ENCODE measurements at places on chromosomes 1 and 21.

- DNase-seq, result no peak
Observed at GRCh38 chr1:246785494-246786111, 61.4 kb downstream of the SCCPDH start.

DNA sequence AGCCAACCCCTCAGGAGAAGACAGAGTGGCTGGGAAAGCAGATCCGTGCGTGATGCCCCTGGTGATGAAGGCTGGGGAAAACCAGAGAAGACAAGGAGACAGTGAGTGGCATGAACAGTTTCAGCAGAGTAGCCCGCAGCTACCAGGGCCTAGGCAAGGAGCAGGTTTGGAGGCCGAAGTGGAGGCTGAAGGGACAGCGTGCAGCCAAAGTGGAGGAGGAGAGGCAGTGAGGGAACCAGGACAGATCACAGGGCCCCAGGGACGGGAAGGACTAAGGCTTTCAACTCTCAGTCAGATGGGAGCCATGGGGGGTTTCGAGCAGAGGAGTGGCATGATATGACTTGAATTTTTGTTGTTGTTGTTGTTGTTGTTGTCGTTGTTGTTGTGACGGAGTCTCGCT is 59.9 kb upstream of the SELENON start:
- DNase-seq, result no peak

- no peak for DNase-seq
Observed at GRCh38 chr1:42385283-42385682, 4.7 kb downstream of the RIMKLA start.

- DNase-seq, result no peak
Observed at GRCh38 chr1:113917400-113918082, 11.6 kb upstream of the HIPK1 start.

DNA sequence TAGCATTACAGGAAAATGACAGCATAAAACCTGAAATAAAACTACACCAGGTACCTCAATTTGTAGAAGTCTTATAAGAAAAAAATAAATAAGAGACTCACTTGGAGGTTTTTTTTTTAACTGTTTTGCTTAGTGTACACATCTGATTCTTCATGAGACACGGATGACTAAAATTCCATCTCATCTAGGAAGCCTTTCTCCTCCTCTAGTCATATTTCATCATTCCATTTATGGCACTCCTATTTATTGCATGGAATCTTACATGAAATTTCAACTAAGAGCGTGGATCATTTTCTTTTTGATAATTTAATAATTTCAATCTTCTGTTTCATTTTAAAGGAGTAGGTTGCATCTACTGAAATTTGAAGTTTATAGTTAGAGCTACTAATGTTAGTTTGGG is 1.6 kb upstream of the PTGS2 start:
- no peak for DNase-seq

GRCh38 chr1:35568975-35569395 is 4.1 kb upstream of the TFAP2E start:
- peak; percentile 21 for DNase-seq

DNA sequence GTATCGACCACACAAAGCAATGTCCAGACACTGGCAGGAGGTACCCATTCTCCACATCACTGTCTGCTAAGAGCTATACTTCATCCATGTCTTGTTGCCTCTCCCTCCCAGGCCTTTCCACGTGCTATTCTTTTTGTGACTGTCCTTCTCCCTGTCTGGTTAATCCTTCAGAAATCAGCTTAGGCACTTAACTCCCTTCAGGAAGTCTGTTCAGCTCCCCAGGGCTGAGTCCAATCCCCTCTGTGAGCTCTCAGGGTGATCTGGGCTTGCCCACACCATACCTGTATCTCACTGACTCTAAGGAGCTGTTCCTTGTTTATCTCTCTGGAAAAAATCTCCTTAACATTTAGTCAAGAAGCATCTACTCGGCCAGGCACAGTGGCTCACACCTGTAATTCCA is 69.4 kb downstream of the NID1 start:
- no peak for DNase-seq

DNA sequence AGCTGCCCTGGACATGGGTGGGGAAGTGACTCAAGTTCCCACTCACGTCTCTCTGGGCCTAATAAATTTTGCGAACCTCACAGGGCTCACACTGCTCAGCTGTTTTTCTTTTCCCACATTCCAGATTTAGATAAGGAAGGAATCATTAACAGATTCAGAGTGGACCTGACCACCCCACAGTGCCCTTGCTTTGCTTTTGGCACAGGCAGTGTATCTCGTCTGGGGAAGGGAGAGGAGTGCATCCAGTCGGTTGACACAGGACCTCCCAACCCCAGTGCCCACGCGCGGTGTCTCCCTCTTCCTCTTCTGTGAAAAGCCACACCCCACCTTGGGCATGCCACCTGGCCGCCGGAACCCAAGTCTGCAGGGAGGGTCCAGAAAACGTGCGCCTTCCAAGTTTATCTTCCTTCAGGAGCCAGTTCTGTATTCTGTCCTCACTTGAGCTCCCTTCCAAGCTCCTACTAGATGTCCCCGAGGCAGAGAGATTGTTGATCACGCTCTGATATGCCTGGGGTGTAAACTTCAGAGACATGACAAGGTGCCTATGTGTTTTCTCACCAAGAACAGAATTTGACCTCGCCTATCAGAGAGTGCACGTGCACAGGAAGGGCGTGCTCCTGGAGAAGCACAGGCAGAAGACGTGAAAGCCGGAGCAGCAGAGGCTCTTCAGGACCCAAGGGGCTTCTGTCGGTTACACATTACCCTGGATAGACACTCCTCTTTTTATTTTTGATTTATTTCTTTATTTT is 9.5 kb upstream of the SLC2A5 start:
- DNase-seq, result no peak

DNA sequence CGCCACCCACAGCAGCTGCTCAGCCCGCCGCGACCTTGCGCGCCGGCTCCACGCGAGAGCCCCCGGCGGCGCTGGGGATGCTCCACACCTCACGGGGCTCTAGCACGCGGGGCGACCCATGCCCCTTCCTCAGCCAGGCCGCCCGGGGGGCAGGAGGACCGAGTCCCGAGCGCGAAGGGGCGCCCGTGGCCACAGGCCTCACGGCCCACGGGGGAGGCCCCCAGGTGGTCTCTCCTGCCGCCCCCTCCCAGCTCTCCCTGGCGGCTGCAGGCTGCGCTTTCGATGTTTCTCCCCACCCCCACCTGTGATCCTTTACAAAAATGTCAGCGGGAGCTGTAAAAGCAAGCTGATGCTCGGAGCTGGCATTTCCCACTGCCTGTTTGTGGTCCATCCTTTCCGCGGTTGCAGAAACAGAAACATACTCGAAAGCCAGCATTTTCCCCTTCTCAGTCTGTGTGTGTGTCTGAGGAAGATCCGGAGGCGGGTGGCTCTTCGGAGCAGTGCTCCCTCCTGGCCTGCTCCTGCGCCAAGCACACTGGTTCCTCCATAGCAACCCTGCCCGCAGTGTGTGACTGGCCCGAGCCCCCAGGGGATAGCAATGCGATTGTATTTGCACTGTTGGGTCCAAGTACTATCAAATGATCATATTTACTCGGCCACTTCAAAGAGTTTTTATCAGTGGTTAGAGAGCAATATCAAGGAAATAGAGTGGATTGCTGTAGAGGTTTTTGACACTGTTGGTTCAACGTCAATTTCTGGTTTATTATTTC is 2.1 kb downstream of the KIF26B start:
- DNase-seq, result no peak

DNA sequence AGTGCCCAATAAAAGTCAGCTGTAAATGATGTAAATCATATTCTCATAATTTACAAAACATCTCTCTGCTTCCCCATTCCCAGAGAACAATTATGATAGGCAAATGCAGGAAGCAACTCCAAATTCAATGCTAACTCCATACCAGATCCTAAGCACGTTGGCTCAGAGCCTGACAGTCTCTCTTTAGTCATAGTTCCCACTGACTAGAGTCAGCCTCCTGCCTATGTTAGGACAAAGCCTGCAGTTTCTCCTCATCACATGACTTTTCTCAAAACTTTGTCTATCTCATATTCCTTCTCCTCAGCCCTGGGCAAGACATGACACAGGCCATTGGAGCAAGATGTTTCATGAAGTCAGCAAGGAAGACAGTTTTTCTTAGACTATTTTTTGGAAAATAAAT is 101.5 kb upstream of the COL24A1 start:
- no peak for DNase-seq

- DNase-seq, result no peak
Observed at GRCh38 chr1:50091068-50091467, 17.7 kb upstream of the ELAVL4 start.

- DNase-seq, result no peak
Observed at GRCh38 chr1:98493469-98493868, 168.1 kb upstream of the SNX7 start.

GRCh38 chr1:201359031-201359872 is 18.2 kb downstream of the TNNT2 start:
- DNase-seq, result no peak

DNA sequence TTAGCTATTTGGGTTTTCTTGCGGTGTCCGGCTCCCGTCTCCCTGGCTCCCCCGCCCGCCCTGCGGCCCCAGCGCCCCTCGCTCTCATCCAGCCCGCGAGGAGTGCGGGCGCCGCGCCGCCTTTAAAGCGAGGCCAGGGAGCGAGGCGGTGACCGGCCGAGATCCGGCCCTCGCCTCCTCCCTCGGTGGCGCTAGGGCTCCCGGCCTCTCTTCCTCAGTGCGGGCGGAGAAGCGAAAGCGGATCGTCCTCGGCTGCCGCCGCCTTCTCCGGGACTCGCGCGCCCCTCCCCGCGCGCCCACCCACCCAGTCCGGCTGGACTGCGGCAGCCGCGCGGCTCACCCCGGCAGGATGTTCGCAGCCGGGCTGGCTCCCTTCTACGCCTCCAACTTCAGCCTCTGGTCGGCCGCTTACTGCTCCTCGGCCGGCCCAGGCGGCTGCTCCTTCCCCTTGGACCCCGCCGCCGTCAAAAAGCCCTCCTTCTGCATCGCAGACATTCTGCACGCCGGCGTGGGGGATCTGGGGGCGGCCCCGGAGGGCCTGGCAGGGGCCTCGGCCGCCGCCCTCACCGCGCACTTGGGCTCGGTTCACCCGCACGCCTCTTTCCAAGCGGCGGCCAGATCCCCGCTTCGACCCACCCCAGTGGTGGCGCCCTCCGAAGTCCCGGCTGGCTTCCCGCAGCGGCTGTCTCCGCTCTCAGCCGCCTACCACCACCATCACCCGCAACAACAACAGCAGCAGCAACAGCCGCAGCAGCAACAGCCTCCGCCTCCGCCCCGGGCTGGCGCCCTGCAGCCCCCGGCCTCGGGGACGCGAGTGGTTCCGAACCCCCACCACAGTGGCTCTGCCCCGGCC is 492 bp downstream of the HLX start:
- DNase-seq, result no peak

- DNase-seq, result no peak
Observed at GRCh38 chr21:22164912-22165311, 1166.7 kb downstream of the NCAM2 start.

DNA sequence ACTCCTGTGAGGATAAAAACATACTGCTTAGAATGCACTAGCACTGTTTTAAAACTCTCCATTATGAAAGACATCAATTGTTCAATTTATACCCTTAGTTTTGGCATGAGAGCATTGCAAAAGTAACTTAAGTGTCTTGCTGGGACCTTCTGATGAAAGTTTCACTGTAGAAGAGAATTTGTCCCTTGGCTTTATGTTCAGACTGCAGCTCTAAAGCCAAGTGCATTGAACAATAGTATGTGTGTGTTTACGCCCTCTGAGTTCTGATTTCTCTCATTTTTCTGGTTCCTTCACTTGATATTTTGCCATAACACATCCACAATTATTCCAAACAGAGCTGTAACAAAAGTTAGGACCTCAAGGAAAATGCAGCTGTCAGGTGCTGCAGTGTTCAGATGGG is 474.6 kb downstream of the DISC1 start:
- DNase-seq, result no peak

DNA sequence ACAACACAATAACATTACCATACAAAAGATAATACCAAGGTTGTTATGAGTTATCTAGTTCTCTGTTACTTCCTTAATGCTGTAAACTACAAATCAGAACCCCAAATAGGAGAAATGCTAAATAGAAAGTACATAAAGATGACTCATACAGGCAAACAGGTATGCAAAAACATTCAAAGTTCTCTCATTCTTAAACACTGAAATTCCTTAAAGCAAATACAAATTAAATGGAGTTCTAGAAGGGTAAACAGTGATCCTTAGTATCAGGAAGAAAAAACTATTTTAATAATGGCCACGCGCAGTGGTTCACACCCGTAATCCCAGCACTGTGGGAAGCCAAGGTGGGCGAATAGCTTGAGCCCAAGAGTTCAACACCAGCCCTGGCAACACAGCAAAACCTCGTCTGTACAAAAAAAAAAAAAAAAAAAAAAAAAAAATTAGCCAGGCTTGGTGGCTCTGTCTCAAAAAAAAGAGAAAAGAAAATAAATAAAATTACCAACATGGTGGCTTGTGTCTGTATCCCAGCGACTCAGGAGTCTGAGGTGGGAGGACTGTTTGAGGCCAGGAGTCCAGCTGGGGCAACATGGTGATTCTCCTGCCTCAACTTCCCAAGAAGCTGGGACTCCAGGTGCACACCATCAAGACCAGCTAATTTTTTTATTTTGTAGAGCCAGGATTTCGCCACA is 17.5 kb downstream of the FBXO42 start:
- no peak for DNase-seq

GRCh38 chr1:42340093-42340492 is 5.1 kb upstream of the FOXJ3 start:
- DNase-seq, result no peak

DNA sequence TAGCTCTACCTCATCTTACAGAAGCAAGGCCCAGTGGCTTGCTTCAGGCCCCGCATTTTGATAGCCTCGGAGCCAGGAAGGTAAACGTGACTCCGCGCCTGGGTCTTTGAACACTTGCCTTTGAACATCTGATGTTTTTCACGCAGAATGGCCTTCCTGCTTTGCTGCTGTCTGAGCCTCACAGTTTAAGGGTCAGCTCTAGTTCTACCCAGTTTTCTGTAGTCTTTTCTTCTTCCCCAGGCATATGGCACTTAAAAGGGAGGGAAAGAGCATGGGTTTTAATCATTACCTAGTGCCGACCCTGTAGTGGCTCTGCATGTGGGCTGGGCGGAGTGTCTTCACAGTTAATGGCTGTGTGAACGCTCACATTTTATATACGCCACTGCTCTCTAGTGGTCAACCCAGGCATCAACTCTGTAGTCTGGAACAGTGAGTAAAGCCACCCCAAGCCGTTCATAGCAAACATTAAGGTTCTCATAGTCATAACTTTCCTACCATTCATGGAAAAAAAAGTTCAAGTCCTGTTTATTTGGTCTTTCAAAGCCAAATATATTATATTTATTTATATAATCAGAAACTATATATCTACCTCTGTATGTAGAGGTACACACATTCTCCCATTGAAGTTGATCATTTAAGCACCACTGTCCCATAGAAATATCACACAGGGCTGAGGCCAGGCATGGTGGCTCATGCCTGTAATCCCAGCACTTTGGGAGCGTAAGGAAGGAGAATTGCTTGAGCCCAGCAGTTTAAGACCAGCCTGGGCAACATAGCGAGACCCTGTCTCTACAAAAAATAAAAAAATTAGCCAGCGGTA is 78.1 kb downstream of the IER5 start:
- peak; percentile 37 for DNase-seq

Measured in NK-92 treated with Interleukin-12 subunit alpha and Interleukin-12 subunit beta, amount 100 ng/mL, for 24 hours (cell line).